ENCODE measurements at places on chromosomes 4 and X.
A peak's percentile ranks its signal among the peaks of the same experiment; 100 is the strongest.

- DNase-seq: peak; percentile 37
These were observed 689 bp downstream of the METAP1 start for GRCh38 chr4:98996056-98996764.

- DNase-seq: no peak
These were observed 307.6 kb upstream of the CTSO start for GRCh38 chr4:156261230-156261629.

DNA sequence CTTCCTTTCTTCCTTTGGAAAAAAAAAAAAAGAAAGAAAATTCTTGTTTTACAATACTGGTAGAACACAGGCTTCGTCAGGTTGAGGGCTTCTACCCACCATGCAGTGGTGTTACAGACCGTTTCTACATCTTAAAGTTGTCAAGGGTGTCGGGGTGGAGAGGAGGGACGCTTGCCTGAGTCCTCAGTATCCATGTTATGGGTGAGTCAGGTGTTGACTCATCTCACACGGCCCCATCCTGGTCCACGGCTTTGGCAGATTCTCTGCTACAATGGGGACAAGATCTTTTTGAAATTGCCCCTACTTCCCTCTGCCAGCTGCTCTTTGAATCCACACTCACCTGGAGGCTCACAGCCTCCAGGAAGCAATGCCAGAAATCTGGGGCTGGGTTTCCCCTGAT is 310.3 kb upstream of the ZFP42 start:
- no peak for DNase-seq

DNA sequence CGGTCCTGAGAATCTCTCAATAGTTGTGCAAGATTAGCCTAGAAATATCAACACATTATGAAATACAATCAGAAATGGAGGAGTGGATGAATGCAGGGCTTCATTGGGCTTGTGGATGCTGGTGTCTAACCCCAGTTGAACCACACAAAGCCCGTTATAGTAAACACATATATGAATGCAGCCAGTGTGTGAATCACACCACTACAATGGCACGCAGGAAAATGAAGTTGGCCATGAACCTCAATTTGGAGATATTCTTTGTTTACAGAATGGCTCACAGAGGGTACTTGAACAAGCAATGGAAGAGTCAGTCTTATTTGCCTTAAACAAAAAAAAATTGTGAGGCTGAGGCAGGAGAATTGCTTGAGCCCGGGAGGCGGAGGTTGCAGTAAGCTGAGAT is 57.8 kb downstream of the SOD3 start:
- no peak for DNase-seq

DNA sequence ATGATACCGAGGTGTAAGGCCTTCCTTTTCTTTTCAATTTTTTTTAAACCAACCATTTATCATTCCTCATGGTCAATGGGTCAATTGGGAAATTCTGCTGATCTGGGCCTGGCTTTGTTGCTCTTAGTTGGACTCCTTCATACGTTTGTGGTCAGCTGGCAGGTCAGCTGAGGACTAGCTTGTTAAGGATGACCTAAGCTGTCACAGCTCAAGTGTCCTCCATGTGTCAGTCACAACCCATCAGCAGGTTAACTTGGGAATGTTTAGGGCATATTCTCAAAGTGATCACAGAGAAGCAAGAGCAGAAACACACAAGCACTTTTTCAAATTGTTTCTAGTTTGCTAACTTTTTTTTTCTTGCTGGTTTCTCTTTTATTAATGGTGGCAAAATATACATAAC is 117.4 kb upstream of the MAB21L2 start:
- no peak for DNase-seq

Measured in activated CD4-positive, alpha-beta T cell treated with anti-CD3 and anti-CD28 coated beads for 4 hours (primary cell).